ENCODE measurements at places on chromosomes 2 and 18. TPM values are rescaled to one million over a fixed set of nuclear protein-coding genes. Genes with fewer than 3 reads are reported as not detected.
A peak's percentile ranks its signal among the peaks of the same experiment; 100 is the strongest.

DNA sequence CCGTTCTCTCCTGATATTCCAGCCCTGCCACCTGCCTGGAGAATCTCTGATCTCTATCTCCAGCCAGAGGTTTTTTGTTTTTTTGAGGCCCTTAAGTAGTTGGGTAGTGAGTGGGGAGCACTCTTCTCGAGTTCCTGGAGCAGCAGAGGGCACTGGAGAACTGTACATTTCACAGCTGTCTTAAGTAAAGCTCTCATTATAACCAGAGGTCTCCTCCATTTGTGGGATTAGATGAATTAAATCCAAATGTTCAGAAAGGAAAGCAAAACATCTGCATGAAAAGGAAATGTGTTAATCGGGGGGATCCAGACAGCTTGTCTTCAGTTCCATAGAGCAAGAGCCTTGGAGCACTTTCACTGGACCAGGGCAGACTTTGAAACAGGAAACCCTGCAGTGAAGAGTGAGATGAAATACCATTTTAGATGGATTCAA is 32.8 kb downstream of the AOX1 start:
- no peak for DNase-seq
- H3K27ac ChIP-seq = no peak overlapping the region
- no peaks in the 10 kb centered on the region for H3K4me1 ChIP-seq
- no peaks in the 10 kb centered on the region for H3K36me3 ChIP-seq
- H3K27me3 ChIP-seq = peaks cover 1% of the 10 kb centered on the region
- H3K4me3 ChIP-seq = no peak overlapping the region

DNA sequence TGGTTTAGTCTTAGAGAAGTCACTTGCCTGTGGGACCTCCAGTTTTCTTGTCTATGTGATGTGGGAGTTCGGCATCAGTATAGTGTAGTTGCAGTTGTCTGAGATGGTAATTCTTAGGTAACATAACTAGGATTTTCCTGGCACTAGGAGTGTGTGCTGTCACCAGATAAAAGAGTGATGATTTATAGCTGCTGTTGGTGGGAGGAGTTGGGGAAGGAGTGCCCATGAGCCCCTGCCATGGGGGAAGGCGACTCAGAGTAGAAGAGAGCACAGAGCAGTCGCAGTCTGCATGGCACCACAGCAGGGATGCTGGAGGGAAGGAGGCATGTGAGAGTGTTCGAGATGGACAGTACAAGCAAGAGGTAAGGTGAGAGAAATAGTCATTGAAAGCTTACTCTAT is 38.7 kb downstream of the ATP9B start:
- peaks cover 11% of the 10 kb centered on the region for H3K4me1 ChIP-seq
- no peak for DNase-seq
- no peaks in the 10 kb centered on the region for H3K27me3 ChIP-seq
- H3K4me3 ChIP-seq = no peak overlapping the region

DNA sequence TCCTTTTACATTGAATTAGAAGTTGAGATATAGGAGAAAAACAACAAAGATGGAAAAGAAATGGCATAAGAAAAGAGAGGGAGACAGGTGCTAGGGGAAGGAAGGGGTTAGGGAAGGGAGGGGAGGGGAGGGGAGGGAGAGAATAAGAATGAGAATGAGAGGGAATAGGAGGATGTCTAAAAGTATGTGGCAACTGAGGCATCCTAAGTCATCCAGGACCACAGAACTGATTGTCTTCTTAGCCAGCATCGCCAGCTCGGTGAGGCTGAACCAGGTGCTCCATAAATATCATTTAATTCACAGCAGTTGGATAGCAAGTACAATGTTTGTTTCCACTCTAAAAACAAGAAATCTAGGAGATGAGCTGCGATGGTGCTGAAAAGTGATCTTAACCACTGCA is 393.5 kb downstream of the TMEM182 start:
- H3K27ac ChIP-seq = no peak overlapping the region
- no peak overlapping the region for H3K4me3 ChIP-seq
- no peak for DNase-seq
- no peaks in the 10 kb centered on the region for H3K36me3 ChIP-seq
- H3K4me1 ChIP-seq = no peaks in the 10 kb centered on the region
- peaks cover 42% of the 10 kb centered on the region for H3K27me3 ChIP-seq

DNA sequence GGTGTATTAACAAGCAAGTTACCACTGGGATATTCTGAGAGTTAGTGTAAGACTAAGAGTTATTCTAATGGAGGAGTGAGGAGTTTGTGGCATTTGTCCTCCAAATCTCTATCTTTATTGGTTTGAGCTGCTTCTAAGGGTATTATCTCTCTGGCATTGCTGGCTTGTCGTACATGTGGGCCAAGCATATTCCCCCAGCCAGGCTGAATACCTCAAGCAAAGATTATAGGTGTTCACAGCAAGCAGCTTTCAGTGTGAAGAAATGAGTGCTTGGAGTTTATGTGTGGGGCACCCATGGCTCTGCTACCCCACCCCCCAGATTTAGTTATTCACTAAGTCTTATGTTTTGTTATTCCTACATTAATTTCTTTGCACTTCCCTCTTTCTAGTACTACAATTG is 193.6 kb upstream of the FANCL start:
- no peaks in the 10 kb centered on the region for H3K4me1 ChIP-seq
- H3K27me3 ChIP-seq = peaks cover 18% of the 10 kb centered on the region
- H3K36me3 ChIP-seq = no peaks in the 10 kb centered on the region
- H3K27ac ChIP-seq = no peak overlapping the region
- H3K4me3 ChIP-seq = no peak overlapping the region

DNA sequence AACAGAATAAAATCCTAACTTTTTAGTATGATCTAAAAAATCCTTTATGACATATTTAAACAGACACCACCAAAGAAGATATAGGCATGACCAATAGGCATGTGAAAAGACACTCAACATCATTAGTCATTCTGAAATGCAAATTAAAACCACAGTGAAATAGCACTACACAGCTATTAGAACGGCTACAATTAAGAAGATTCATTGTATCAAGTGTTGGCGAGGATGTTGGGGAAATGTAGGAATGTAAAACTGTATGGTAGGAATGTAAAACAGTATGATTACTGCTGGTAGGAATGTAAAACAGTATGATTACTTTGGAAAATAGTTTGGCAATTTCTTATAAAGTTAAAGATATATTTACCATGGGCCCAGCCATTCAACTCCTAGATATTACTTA is 253.3 kb upstream of the TCF4 start:
- no peak for DNase-seq
- no peak overlapping the region for H3K4me3 ChIP-seq
- no peaks in the 10 kb centered on the region for H3K4me1 ChIP-seq

DNA sequence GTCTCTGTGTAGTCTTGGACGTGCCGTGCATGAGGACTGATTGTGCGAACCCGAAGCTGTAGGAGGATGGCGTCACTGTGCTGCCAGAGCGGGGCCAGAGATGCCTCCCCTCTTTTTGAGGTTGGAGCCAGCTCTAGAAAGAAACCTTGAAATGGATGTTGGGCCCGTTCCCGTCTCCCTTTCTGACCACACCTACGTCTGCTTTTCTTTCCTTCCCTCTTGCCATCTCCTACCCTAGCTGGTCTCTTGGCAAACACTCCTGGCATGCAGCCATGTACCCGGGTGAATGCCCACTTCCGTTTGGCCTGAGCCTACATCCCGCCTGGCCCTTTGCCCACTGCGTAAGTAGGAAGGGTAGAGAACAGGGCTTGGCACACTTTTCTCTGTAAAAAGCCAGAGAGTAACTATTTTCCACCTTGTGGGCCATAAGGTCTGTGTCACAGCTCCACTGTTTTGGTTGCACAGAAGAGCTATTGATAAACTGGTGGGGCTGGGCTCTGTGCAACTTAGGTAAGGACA is 37.4 kb downstream of the SH3BP4 start:
- H3K4me3 ChIP-seq = no peak overlapping the region
- no peaks in the 10 kb centered on the region for H3K27me3 ChIP-seq
- H3K27ac ChIP-seq = peak overlapping the region; percentile 4
- H3K4me1 ChIP-seq = peaks cover 42% of the 10 kb centered on the region
- no peaks in the 10 kb centered on the region for H3K36me3 ChIP-seq
- peak; percentile 80 for DNase-seq

- no peaks in the 10 kb centered on the region for H3K4me1 ChIP-seq
- H3K27me3 ChIP-seq = no peaks in the 10 kb centered on the region
- DNase-seq = no peak
- no peaks in the 10 kb centered on the region for H3K36me3 ChIP-seq
These were observed 94.1 kb downstream of the CAMKMT start for GRCh38 chr2:44455877-44456276.

DNA sequence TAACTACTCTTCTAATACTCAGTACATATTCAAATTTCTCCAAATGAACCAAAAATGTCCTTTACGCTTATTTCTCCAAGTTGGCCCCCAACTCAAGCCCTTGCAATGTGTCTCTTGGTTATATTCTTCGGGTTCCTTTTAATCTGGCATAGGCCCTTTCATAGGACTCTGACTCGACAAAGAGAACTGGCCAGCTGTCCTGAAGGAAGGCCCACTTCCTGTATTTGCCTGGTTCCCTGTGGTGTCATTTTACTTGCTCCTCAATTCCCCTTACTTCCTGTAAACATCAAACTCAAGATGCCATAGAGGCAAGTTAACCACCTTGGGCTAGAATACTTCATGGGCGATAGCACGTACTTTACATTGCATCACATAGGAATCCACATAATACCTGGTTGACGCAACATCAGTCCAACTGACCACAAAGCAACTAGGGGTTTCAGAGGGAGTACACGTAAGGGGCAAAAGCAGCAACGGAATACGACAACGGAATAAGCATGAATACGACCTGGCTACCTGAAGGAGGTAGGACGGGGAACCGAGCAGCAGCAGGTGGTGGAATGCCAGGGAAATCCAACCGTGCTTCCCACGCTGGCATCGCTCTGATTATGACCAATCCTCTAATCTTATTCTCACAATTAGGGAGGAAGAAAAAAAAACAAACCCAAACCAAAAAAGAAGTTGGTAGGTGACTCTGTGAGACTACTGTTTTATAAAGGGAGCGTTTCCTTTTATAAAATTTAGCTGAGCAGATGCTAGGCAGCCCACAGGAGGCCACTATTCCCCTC is 823 bp upstream of the GORASP2 start:
- no peak for DNase-seq
- no peaks in the 10 kb centered on the region for H3K36me3 ChIP-seq
- H3K4me3 ChIP-seq = peak overlapping the region; percentile 95
- H3K27ac ChIP-seq = peak overlapping the region; percentile 97
- H3K4me1 ChIP-seq = peaks cover 46% of the 10 kb centered on the region

DNA sequence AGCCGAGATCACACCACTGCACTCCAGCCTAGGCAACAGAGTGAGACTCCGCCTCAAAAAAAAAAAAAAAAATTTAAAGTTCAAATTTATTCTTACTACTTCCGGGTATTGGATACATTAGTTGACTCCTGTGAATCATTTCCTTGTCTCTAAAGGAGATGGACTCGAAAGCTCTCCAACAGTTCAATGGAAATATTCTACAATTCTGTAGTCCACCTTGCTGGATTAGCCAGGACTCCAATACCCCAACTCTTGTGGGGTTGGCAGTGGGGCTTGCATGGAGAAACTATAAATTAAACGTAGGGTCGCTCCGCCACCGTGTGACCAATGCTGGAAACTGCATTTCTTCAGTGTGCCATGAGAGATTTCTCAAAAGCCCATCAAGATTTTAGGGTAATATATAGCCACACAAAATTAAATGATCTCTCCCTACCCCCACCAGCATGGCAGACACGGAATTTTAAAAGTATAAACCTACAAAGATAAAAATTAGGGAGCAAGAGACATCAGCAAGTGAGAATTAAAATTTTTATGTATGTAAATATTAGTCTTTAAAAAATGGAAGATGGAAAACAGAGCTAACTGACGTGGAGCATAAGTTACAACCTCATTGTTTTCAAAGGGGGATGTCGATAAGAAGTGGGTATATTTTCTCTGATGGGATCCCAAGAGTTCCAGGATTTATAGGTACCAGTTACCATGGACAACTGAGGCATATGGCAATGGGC is 27.8 kb upstream of the GAREM2 start:
- H3K36me3 ChIP-seq = no peaks in the 10 kb centered on the region
- H3K4me1 ChIP-seq = peaks cover 5% of the 10 kb centered on the region
- no peaks in the 10 kb centered on the region for H3K27me3 ChIP-seq
- H3K27ac ChIP-seq = no peak overlapping the region

GRCh38 chr18:27769152-27769551 is 407.8 kb downstream of the CDH2 start:
- H3K27ac ChIP-seq = no peak overlapping the region
- no peaks in the 10 kb centered on the region for H3K36me3 ChIP-seq

DNA sequence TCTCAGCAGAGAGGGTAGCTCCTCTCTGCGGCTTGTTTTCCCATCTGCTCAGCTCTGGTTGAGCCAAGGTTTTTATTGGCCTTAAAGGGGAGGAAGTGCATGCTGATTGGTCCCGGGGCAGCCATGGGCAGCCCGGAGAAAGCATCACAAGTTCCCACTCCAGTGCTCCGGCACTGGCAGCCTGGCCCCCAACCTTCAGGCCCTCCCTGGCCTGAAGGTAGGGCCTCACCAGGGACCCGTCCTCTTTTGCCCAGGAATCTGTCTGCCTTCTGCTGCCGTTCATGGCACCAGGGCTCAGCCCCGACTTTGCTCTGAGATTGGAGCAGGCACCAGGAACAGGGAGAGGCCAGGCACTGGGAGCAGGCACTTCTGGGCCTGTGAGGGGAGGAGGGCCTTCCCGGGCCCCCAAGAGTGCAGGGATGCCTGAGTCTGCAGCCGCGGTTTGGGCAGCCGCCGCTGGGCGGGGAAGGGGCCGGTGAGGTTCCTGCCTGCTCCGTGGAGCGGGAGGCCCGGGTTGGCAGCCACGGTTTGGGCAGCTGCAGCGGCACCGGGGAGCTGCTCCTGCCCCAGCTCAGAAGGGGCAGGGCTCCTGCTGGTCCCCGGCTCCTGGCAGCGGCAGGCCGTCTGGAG is 17.5 kb upstream of the ILKAP start:
- no peak for DNase-seq
- H3K36me3 ChIP-seq = no peaks in the 10 kb centered on the region
- H3K4me3 ChIP-seq = peak overlapping the region; percentile 46
- H3K27ac ChIP-seq = peak overlapping the region; percentile 21

- H3K27me3 ChIP-seq = no peaks in the 10 kb centered on the region
- peak overlapping the region; percentile 60 for H3K27ac ChIP-seq
- no peak for DNase-seq
- no peak overlapping the region for H3K4me3 ChIP-seq
- peaks cover 55% of the 10 kb centered on the region for H3K36me3 ChIP-seq
These were observed 16.1 kb downstream of the WIPF1 start for GRCh38 chr2:174581491-174581890.

GRCh38 chr2:189648846-189649509 is 12.3 kb upstream of the ASNSD1 start:
- H3K27ac ChIP-seq = no peak overlapping the region
- H3K4me1 ChIP-seq = no peaks in the 10 kb centered on the region
- H3K36me3 ChIP-seq = no peaks in the 10 kb centered on the region
- no peaks in the 10 kb centered on the region for H3K27me3 ChIP-seq
- DNase-seq = no peak
- no peak overlapping the region for H3K4me3 ChIP-seq

The DTYMK gene
- total RNA-seq = 10.6 TPM

The MCM6 gene
- total RNA-seq = 2.9 TPM

The LYPD6 gene
- total RNA-seq = 0.08 TPM

The FRZB gene
- 2.2 TPM for total RNA-seq

The DCDC2C gene
- not detected for total RNA-seq

The FASTKD2 gene
- total RNA-seq = 39.9 TPM

The MAP4K4 gene
- 102 TPM for total RNA-seq

Measured in left ventricle myocardium inferior (tissue), 1 donor.